ENCODE measurements at places on chromosomes 2 and 18.
A peak's percentile ranks its signal among the peaks of the same experiment; 100 is the strongest.

GRCh38 chr2:102266204-102266603, 45.2 kb upstream of the IL1RL1 start:
- DNase-seq, result no peak

GRCh38 chr2:71798266-71799012, 345.1 kb downstream of the DYSF start:
- DNase-seq, result peak; percentile 1

GRCh38 chr2:230224458-230224857, 1.1 kb upstream of the SP140 start:
- DNase-seq, result no peak

- no peak for DNase-seq
Observed at GRCh38 chr2:158725441-158725891, 69.7 kb upstream of the DAPL1 start.

GRCh38 chr2:65790676-65790935, 358.2 kb upstream of the SPRED2 start:
- DNase-seq, result no peak

DNA sequence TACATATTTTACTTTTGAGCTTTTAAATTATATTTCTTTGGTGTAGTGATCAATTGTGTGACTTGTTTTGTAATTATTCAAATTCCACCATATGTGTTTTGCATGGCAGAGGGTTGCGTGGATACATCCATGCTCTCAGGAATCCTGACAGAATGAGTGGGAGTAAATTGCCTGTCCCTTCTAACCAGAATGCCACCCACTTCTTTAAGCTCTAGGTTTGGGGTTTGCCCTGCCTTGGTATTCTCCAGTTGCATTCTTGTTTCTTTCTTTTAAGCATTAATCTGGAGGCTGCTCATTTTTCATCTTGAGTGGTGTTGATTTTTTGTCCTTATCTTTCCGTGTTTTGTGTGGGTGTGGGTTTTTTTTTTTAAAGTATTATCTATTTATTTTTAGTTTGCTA, 360.0 kb downstream of the PTPRM start:
- DNase-seq, result no peak

GRCh38 chr18:56327191-56327885, 311.1 kb downstream of the TXNL1 start:
- DNase-seq, result no peak

GRCh38 chr2:195304310-195304709, 352.7 kb upstream of the SLC39A10 start:
- DNase-seq, result no peak

- peak; percentile 24 for DNase-seq
Observed at GRCh38 chr2:84874381-84875212, 6.3 kb downstream of the TRABD2A start.

DNA sequence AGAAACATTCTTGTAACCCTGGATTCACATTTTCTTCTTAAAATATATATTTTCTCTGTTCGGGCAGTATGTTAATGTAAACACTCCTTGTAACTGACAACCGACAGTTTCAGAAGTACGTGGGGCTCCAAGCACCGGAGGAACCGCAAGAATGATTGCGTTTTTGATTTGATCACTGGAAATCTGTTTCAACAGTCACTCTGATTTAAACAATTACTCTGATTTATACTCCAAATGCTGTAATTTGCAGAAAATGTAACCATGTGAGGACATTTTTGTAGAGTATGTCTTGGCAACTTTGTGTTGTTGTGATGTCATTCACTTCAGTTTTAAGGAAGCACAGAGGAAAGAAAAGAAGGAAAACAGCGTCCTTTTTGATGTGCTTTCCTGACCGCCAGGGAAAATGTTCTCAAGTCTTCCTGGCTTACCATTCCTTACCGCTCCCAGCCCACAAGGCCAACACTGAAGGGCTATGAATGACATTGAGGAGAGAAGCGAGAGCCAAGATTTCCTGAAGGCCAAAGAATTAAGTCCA, 77.7 kb downstream of the APOB start:
- no peak for DNase-seq

- no peak for DNase-seq
Observed at GRCh38 chr18:27556741-27557140, 371.6 kb upstream of the CHST9 start.

DNA sequence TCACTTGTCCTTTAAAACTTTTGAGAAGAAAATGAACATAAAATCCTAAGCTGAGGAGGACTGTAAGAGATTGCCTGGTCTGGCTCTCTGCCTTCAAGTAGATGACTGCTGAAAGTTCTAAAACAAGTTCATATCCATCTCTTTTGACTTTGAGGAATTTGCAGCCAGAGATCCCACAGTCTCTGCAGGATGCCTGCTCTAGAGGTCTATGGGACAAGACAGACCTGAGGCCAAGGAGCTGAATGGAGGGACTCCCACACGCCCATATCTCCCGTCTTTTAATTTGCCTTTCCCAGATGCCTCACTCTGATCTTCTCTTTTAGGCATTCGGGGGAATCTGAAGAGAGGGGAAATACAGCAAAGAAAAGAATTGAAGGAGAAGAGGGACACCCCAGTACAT, 255.9 kb upstream of the RASGRP3 start:
- DNase-seq, result no peak

GRCh38 chr2:2152451-2152850, 178.6 kb downstream of the MYT1L start:
- no peak for DNase-seq

GRCh38 chr2:8549942-8550341, 131.9 kb upstream of the ID2 start:
- DNase-seq, result no peak
